Spleen (tissue), 13 donors: ENCODE measurements at places on chromosomes 12 and 14. TPM values are rescaled to one million over a fixed set of nuclear protein-coding genes. Genes with fewer than 3 reads are reported as not detected.

- no peak for DNase-seq
- no peak overlapping the region for H3K27ac ChIP-seq
- H3K27me3 ChIP-seq = no peaks in the 10 kb centered on the region
- H3K4me3 ChIP-seq = no peak overlapping the region
These were observed 230.4 kb downstream of the SPTSSA start for GRCh38 chr14:34231626-34232025.

GRCh38 chr12:50725011-50725942 lies 38.6 kb upstream of the ATF1 start:
- H3K4me3 ChIP-seq = no peak overlapping the region
- H3K36me3 ChIP-seq = peaks cover 96% of the 10 kb centered on the region
- H3K4me1 ChIP-seq = peaks cover 30% of the 10 kb centered on the region
- no peak overlapping the region for H3K27ac ChIP-seq

DNA sequence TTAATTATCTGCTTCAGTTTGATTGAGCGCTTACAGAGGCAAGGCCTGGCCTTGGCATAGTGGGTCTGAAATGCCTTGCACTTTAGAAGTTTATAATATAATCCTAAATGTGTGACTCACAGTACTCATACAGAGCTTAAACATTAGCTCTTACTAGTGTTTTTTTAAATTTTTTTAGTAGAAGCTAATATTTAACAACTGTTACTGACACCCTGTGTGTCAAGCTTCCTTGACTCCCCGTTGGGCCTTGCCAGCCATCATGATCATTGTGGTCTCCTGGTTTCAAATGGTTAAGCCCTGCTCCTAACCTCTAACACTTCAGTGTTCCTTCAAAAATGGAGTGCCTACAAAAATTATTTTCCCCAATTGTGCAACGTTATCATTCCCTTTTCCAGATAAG lies 126.9 kb downstream of the GALC start:
- H3K36me3 ChIP-seq = no peaks in the 10 kb centered on the region
- H3K27me3 ChIP-seq = no peaks in the 10 kb centered on the region
- H3K4me3 ChIP-seq = no peak overlapping the region
- DNase-seq = no peak
- no peak overlapping the region for H3K27ac ChIP-seq

DNA sequence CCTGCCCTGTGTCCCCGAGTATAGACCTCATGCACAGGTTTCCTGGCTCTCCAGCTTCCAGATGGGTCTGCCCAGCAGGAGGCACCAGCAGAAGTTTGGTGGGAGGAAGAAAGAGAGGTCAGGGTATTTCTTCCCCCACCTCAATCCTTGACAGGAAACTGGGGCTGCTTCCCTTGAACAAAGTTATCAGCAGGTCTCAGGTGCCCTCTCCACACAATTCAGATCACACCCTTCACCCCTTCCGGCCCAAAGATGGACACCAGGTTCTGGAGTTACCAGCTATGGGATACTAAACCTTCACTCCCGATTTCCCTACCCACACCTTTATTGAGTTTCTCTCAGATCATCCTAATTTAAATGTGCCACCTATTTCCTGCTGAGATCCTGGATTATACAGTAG lies 1.2 kb downstream of the SART3 start:
- no peaks in the 10 kb centered on the region for H3K27me3 ChIP-seq
- H3K27ac ChIP-seq = no peak overlapping the region
- no peak for DNase-seq

GRCh38 chr14:91872011-91872501 lies 4.7 kb upstream of the TC2N start:
- H3K27ac ChIP-seq = peak overlapping the region; percentile 87
- H3K4me3 ChIP-seq = peak overlapping the region; percentile 17
- no peaks in the 10 kb centered on the region for H3K27me3 ChIP-seq
- no peak for DNase-seq

Gene IPO4
- total RNA-seq = 49.7 TPM

Gene CCDC38
- total RNA-seq = not detected

Gene CCDC92
- total RNA-seq = 28.7 TPM
